ENCODE measurements at places on chromosomes 4 and X.

- DNase-seq, result no peak
These were observed 123.4 kb upstream of the PACRGL start for GRCh38 chr4:20576861-20577260.

- DNase-seq, result peak; percentile 3
These were observed 18.5 kb downstream of the CNOT6L start for GRCh38 chr4:77800483-77801259.

DNA sequence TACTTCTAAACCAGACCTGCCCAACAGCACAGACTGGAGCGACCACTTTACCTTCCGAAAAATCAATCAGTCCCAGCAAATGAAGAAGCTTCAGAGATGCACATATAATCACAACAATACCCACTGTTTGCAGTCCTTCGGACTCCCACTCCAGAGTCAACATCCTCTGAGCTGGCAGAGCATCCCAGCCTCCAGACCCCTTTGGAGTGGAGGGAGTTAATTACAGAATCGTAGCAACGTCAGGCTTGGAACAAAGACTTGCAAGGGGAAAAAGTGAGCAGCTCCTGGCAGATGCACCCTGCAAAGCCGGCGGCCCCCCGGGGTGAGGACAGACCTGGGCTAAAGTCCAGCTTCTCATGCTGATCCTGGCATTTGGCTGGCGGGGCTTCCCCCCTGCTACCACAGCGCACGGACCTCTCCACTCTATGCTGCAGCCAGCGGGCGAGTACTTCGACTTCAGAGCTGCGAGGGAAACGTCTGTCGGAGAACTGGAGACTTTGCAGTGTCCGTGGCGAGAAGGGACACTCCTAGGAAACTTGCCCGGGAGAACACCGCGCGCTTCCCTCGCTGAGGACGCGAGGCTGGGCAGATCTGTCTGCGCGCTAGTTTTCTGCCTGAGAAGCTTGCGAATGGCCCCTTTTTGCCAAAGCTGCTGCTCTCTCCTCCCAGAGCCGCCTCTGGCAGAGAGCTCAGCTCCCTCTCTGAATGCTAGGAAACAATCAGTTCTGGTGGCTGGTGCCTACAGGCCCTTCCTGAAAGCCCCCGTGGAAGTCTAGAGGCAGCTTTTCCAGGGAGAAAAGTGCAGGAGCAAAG is 283.7 kb downstream of the PACRGL start:
- no peak for DNase-seq

- no peak for DNase-seq
These were observed 78.2 kb downstream of the OPHN1 start for GRCh38 chrX:68354879-68355628.

- DNase-seq, result peak; percentile 66
These were observed 174.8 kb downstream of the ENOX2 start for GRCh38 chrX:130728208-130728607.

- DNase-seq, result no peak
These were observed 268.1 kb upstream of the SLITRK2 start for GRCh38 chrX:145549496-145549895.

- DNase-seq, result no peak
These were observed 25.5 kb downstream of the GPRASP3 start for GRCh38 chrX:102745857-102746584.

DNA sequence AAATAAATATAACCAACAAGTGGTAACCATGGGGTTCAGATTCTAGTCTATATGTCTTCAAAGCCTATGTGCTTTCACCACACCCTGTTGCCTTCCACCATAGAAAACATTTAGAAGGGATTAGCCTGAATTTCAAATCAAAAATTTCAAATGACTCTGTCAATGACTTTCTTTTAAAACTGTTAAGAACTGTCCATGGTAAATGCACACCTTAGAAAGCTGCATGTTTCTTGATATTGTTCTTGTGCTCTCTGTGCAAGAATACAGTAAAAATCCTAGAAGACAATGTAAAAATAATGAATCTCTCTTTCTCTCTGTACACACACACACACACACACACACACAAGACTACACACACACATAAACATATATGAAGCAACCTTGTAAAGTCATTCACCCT is 74.6 kb upstream of the EXOC1L start:
- no peak for DNase-seq

- DNase-seq, result no peak
These were observed 288.9 kb downstream of the IL1RAPL2 start for GRCh38 chrX:104854790-104855340.

DNA sequence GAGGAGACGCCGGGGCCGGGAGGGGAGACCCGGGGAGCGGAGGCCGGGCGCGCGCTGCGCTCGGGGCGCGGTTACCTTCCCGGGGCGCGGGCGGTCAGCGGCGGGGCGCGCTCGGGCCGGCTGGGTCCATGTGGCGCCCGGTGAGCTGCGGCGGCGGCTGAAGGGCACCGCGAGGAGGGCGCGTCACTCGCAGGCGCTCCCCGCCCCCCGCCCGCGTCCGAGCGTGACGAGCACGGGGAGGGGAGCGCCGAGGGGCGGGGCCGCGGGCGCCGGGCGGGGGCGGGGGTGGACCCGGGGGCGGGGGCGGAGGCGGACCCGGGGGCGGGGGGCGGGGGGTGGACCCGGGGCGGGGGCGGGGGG is at the start of gene CPLX1:
TSS of gene CPLX1 (minus strand) at position 159 of the 360 bp plus-strand sequence. CDS start 1,607 bp downstream, outside the sequence.
- no peak for DNase-seq

DNA sequence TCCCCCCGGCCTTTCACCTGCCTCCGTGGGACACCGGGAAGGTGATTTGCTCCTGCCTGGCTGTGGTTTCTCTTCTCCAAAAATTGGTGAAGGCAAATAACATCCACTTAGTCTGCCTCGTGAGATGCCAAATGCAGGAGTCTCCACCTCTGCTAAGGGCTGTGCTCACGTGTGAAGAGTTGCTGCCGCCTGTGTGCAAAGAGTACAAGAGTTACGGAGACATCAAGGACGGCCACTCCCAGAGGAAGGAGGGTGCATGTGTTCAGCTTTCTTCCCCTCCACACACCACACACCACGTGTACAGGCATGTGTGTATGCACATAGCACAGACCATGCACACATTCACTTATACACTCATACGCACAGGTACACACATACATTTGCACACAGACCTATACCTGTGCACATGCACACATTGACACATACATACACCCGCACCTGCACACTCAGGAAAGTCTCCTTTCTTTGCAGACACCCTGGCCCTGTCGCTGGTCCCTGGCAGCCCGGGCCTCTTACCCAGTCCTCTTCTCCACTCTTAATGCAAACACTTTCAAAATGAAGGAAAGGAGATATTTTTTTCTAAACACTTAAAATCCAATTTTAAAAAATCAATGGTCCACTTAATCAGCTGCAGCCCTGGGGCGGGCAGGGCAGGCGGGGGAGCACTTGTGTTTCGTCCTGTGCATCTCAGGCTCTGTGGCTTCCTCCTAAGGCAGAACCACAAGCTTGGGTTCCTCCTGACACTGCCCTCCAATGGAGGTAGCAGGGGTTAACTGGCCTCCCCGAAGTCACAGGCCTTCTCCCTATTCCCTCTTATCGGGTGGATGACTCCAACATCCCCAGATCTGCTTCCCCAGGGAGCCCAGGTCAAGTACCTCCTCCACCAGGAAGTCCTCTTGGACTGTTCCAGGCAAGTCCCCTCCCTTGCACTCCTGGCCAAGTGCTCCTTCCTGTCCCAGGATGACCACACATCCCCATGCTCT is 103.0 kb downstream of the CPZ start:
- DNase-seq, result no peak

- no peak for DNase-seq
These were observed 184.1 kb upstream of the FRMPD4 start for GRCh38 chrX:11954176-11954575.

DNA sequence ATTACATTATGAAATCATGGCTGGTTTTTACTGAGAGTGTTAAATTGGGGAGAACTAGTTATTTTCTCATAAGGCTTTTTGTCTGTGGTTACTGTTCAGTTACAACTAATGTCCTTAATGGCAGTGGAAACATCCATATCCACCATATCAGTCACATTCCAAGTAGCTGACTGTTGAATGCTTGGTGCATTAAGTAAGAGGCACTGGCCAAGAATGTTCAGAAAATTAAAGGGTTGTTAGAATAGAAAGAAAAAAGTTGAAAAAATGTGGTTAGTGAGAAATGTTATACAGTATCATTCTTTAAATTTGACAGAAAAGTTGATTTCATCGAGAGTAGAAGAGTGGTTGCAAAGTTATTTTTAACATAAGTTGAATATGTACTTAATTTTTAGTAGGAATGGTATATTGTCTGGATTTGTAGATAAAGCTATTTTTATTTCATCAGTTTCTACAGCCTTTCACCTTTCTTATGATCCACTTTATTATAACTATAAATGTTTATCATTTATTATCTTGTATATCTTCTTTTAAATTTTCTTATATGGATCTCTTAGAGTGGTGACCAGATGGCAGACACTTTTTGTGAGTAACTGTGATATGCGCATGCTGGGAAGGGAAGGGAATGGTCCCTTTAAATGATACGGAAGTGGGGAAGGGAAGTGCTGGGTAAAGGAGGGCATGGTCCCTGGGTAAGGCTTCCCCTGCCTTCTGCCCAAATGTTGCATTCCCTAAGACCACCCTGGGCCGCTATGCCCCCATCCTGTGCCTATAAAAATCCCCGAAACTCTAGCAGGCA is 2407.1 kb downstream of the ARAP2 start:
- peak; percentile 80 for DNase-seq

DNA sequence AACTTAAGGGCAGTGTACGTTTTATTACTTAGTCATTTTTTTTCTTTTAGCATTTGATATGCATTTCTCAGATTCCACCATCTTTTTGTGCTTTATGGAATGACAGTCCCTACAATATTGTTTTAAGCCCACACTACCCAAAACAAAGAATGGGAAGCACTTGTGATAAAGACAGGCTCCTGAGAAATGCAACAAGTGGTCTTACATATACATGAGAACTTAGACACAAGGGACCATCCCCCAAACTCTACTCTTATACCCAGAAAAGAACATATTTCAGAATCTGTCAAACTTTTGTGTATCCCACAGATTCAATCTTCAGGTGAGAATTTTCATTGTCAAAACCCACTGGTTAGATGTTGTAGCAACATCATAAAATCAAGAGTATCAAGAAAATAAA is 491.1 kb downstream of the AFF2 start:
- no peak for DNase-seq

DNA sequence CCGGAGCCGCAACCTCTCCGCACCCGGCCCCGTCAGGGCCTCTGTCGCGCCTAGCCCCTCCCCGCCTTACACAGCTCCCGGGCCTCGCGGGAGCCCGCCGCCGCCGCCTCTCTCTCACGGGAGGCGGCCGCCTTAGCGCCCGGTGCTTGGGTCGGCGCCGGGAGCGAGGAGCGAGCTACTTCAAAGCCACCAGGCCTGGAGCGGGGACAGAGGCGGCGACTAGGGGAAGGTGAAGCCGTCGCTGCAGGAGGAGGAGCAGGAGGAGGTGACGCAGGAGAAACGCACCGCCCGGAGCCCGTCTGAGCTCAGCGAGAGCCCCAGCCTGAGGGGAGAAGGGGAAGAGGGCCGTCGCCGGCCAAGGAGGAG is 250 bp downstream of the USP9X start:
- DNase-seq, result no peak

- peak; percentile 33 for DNase-seq
These were observed 223.4 kb downstream of the BCOR start for GRCh38 chrX:39874202-39874816.

- DNase-seq, result no peak
These were observed 505.7 kb downstream of the PACRGL start for GRCh38 chr4:21205821-21206531.

GRCh38 chr4:44368413-44369167 is 80.0 kb downstream of the KCTD8 start:
- DNase-seq, result no peak

GRCh38 chr4:14559646-14560045 is 442.6 kb upstream of the CPEB2 start:
- DNase-seq, result no peak

- DNase-seq, result no peak
These were observed 98.3 kb downstream of the NFKB1 start for GRCh38 chr4:102599455-102599854.
